ENCODE measurements at places on chromosomes 1 and 21.

GRCh38 chr1:52574594-52574993 is 21.7 kb upstream of the TUT4 start:
- peak; percentile 99 for DNase-seq

- DNase-seq: no peak
Measured at GRCh38 chr1:24899581-24900485, 30.2 kb downstream of the RUNX3 start.

GRCh38 chr1:197920067-197920396 is 2.9 kb downstream of the LHX9 start:
- no peak for DNase-seq

GRCh38 chr1:111654839-111655238 is 35.2 kb downstream of the RAP1A start:
- DNase-seq: no peak

GRCh38 chr1:156627313-156627880 is 8.2 kb downstream of the HAPLN2 start:
- DNase-seq: peak; percentile 54

- DNase-seq: no peak
Measured at GRCh38 chr1:113219828-113220227, 146.8 kb downstream of the LRIG2 start.

DNA sequence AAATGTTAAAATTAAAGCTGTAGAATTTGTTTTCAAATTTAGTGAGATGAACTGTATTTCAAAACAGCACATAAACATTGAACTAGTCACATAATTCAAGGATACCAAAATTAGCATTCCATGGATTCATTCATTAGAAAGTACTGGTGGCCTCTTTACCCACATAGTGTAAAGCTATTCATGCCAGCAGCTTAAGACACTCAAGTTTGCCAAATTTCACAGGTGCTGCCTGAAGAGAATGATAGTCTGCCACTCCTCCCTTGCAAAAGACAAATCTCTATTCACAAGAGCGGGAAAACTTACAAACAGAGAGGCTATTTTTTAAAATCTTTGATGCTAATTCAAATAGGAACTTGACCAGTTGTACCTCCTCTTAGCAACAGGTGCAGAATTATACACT is 337.0 kb downstream of the BRINP3 start:
- DNase-seq: no peak

DNA sequence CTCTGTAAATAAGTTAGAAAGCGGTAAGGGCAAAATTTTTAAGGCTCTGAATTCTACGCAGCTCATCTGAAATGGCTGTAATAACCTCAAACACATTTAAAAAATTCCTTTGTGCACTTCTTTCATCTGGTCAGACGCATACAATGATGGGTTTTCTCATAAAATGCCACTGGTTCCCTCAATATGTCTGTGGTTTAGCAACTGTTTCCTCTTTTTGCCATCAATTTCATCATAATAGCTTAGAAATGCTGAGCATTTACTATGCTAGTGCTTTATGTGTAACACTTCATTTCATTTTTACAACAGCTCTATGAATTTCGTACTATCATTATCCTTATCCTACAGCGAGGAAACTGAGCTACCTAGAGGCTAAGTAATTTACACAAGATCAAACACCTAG is 35.3 kb upstream of the DMRTA2 start:
- peak; percentile 4 for DNase-seq

DNA sequence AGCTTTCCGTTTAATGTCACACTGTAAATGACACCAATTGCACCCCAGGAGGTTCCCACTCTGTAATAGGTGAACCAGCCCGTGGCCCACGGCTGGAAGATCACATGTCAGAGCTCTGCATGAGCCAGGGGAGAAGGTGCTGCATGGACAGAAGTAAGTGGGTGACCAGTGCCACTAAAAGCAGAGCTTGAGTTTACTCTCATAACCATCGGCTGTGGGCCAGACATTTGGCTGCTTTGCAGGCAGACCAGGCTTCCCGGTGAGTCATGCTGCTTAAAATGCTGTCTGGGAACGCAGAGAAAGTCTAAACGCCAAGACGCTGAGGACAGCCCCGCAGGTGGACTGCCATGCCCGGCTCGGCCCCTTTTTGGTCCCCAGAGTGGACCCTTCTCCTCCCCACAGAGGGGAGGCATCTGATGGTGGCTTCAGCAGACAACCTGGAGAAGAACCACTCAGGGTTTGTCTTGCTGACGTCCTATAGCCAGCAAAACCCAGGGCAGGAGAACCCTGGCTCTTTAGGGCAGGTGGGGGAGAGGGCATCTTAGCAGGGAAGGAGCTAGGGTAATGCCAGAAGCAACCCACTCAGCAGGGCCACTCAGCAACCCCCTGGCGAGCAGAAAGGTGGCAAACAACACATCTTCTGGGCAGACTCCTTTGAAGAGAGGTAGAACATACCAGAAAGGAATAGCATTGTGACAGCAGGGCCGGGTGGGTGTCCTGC is 7.3 kb downstream of the KIAA2013 start:
- peak; percentile 93 for DNase-seq

GRCh38 chr1:205777994-205778393 is 2.7 kb upstream of the RAB29 start:
- no peak for DNase-seq

- no peak for DNase-seq
Measured at GRCh38 chr1:214022810-214023425, 35.1 kb downstream of the PROX1 start.

- no peak for DNase-seq
Measured at GRCh38 chr1:66356605-66357004, 177.3 kb upstream of the SGIP1 start.

- DNase-seq: no peak
Measured at GRCh38 chr1:248821641-248822040, 4.1 kb downstream of the SH3BP5L start.
